Fibroblast of pulmonary artery (primary cell): ENCODE measurements at places on chromosomes 2 and 18.
A peak's percentile ranks its signal among the peaks of the same experiment; 100 is the strongest.

GRCh38 chr2:229071292-229071976 lies 199.7 kb downstream of the PID1 start:
- DNase-seq: peak; percentile 84

DNA sequence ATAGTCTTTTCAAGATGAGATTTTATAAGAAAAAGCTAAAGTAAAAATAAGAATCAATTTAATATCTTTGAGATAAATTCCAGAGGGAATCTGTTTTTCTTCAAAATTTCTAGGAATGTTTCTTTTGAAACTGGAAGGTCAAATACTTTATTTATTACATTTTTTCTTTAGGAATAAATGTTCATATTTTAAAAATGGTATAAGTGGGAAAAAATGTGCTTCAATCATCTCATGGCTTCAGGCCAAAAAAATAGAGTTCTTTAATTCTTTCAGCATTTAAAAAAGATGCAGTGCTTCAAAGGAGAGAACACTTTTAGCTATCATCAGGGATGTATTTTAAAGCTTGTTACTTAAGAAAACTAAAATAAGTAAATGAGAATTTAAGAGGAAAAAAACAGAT lies 110.6 kb downstream of the NEB start:
- no peak for DNase-seq

DNA sequence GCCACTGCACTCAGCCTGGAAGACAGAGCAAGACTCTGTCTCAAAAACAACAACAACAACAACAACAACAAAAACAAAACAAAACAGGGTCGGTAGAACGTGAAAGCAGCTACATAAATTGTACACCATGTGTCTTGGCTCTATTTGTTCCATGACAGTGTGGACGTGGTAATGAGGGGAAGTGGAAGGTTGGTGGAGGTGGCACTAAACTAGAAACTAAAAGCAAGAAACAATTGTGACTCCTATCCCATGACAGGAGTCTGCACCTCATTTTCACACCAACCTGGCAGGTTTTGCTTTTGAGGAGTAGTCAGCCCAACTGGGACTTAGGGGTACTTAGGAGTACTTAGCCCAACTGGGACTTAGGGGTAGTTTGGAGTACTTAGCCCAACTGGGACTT lies 62.5 kb upstream of the MRPS9 start:
- DNase-seq: no peak

DNA sequence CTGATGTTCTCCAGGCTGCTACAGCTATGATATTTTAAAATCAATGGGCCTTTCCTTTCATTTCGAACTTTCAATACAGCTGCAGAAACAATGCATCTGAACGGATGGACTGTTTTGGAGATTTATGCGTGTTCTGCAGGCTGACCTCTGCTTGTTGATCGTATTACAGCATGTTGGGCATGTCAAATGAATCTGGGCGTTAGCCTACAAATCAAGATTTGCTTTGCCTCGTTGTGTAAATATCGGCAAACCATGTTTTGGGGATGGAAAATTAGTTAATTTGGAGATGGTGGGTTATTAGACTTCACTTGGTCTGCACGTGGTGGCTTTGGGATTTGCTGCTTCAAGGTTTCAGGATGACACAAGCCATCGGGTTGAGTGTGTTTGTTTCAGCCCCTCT lies 129.3 kb downstream of the AGAP1 start:
- no peak for DNase-seq

DNA sequence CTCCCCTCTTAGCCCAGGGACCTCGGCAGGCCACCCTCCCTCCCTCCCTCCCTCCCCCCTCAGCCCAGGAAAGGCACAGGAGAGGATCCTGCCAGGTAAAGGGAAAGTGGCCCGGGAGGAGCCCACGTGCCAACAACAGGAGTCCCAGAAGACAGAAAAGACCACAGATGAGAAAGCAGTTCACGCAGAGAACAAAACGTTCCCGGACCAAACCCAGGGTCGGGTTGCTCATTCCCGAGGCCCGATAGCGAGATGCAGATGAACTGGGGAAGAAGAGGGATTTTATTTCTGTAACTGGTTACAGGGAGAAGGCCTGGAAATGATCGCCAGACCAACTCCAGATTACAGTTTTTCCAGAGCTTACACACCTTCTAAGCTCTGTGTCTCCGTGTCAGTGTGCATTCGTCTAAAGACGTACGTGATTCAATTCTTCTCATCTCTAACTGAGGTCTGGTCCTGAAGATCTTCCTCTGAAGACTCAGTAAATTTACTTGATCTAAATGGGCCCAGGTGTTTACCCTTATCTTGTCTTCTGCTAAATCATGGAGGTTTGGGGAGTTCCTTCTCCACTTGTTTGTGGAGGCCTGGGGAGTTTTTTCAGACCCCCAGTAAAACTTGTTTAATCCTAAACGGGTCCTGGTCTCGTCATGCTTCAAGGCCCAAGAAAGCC lies 807 bp upstream of the NEU4 start:
- no peak for DNase-seq

GRCh38 chr2:28952836-28953211 lies 28.3 kb upstream of the TOGARAM2 start:
- no peak for DNase-seq

GRCh38 chr2:105287692-105288091 lies 41.8 kb downstream of the TGFBRAP1 start:
- DNase-seq: peak; percentile 59

DNA sequence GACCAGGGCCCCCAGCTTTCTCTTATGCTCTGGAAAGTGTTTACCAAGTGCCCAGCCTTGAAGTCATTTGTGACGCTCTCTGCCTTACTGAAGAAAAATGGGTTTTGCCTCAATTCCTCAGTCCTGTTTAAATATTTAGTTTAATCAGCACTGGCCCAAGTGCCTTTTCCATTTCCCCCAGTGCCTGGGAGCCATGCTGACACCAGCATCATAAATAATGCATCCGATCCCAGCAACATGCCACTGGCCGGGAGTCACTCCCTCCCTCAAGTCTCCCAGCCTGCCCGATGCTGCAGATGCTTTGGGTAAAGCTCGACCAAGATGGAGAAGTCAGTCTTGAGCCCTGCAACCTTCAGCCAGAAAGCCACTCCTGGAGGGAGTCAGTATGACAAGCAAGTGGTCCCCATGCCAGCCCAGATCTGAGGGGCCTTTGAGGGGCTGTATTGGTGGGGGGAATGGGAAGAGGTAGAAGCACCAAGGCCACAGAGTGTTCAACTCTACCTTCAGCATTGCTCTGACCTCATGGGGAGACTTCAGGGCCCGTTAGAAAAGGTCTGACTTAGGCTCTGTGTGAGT lies 12.0 kb upstream of the MTA3 start:
- no peak for DNase-seq

GRCh38 chr18:55085557-55086285 lies 126.5 kb upstream of the CCDC68 start:
- no peak for DNase-seq

DNA sequence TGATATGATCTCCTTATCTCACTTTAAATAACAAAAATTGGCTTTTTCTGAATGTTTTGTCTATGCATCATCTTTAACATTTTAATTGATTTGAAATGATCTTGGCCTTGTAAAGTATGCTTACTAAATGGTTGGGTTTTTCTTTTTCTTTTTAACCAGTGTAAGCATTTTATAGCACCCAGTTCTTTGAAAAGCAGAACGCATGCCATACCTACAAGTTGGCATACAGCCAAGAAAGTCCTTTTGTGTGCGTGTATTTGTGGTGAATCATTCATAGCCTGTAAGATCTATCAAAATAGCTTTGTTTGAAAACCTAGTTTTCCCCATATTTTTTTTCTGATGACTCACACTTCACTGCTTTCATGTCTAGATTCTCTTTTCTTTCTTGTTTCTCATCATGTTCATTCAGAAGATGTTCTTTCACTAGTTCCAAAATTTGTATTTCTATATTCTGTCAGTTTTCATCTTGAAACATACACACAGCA lies 4.1 kb upstream of the VRK2 start:
- peak; percentile 96 for DNase-seq

- no peak for DNase-seq
Observed at GRCh38 chr18:21305621-21306020, 63.6 kb downstream of the GREB1L start.

GRCh38 chr2:31979956-31980355 lies 30.9 kb downstream of the MEMO1 start:
- no peak for DNase-seq

- DNase-seq: peak; percentile 94
Observed at GRCh38 chr18:70421471-70422390, 132.9 kb downstream of the SOCS6 start.

GRCh38 chr2:97706112-97706511 lies 7.3 kb upstream of the ZAP70 start:
- DNase-seq: no peak

- DNase-seq: peak; percentile 82
Observed at GRCh38 chr2:100285691-100286090, 36.6 kb downstream of the LONRF2 start.
